ENCODE measurements at places on chromosomes 16 and 17.

GRCh38 chr17:41914358-41914766 is 4.4 kb downstream of the ACLY start:
- no peak for DNase-seq

- DNase-seq, result no peak
Observed at GRCh38 chr16:19522397-19522732, 467 bp upstream of the GDE1 start.

DNA sequence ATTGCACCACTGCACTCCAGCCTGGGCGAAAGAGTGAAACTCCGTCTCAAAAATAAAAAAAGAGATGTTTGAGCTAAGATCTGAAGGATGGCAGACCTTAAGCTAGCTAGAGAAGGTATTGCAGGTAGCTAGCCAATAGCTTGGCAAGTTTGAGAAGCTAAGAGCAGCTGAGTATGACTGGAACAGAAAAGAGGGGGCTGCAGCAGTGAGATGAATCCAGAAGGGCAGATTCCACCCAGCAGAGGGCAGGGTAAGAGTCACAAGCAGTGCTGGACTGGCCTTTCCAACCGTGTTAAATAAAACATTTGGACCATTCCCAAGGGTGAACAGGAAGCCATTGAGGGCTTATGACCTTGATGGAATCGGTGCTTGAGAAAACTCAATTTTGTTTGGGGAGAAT is 5.7 kb upstream of the PHAF1 start:
- DNase-seq, result no peak

DNA sequence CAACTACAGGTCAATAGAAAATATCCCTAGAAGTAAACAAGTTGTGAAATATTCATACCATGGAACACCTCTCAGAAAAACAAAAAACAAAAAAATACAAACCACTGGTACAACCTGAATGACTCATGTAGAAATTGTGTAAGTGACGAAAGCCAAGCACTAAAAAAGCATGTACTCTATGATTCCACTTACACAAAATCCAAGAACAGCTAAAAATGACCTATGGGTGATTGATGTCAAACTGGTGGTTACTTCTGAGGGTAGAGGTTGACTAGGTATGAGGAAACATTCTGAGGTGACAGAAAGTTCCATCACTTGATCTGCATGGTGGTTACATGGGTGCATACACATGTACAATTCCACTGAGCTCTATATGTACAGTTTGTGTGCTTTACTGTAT is 31.1 kb downstream of the DHRS7C start:
- no peak for DNase-seq

DNA sequence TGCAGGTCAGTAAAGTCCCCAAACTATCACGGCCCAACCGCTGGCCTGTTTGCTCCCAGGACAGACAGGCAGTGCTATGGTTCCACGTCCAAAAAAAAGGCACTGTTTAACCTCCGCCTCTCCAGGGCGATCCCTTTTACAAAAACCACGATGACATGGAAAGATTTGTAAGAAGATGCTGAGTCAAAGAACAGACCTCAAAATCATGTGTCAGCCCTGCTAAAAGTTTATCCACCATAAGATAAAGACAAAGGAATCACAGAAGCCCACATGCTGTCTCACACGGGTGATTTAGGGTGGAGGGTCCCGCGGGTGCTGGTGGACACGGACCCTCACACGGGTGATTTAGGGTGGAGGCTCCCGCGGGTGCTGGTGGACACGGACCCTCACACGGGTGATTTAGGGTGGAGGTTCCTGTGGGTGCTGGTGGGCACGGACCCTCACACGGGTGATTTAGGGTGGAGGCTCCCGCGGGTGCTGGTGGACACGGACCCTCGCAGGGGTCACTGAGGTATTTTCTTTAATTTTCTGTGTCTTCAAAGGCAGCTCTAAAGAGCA is 117.2 kb upstream of the METRNL start:
- DNase-seq, result no peak

GRCh38 chr17:58615768-58616659 is 75.8 kb downstream of the TEX14 start:
- DNase-seq, result no peak

DNA sequence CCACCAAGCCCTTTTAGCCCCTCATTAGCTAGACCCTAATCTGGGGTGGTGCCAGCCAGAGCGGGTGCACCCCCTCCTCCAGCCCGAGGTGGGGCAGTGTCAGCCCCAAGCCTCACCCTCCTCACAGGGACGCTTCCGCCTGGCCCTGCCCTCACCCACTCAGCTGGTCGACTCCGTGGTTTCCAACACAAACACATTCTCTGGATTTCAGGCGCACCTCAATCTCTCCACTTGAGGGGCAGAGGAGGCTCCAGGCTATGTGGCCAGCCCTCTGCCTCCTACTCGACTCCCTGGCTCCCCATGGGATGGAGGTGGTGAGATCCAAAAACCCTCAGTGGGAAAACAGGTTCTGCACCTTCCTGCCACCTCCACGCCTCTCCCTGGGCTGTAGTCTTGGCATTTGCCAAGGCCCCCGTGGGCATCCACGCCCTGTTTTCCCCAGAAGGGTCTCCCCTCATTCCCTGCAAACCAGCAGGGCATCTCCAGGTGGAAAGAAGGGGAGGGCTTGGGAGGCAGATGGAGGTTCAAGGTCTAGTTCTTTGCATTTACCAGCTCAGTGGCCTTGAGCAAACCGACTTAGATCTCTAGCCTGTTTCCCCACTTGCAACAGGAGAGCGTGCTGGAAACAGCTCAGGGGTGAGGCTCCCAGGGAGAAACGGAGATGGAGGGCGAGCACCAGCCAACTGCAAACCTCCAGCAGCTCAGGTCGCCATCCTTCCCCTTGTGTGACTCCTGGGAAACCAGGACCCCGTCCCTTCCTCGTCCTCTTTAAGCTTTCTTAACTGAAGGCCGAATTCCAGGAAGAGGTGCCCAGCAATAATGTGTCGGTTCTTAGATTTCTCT is 1.7 kb downstream of the EMP2 start:
- no peak for DNase-seq

GRCh38 chr17:60169921-60170817 is 20.4 kb downstream of the CA4 start:
- no peak for DNase-seq

DNA sequence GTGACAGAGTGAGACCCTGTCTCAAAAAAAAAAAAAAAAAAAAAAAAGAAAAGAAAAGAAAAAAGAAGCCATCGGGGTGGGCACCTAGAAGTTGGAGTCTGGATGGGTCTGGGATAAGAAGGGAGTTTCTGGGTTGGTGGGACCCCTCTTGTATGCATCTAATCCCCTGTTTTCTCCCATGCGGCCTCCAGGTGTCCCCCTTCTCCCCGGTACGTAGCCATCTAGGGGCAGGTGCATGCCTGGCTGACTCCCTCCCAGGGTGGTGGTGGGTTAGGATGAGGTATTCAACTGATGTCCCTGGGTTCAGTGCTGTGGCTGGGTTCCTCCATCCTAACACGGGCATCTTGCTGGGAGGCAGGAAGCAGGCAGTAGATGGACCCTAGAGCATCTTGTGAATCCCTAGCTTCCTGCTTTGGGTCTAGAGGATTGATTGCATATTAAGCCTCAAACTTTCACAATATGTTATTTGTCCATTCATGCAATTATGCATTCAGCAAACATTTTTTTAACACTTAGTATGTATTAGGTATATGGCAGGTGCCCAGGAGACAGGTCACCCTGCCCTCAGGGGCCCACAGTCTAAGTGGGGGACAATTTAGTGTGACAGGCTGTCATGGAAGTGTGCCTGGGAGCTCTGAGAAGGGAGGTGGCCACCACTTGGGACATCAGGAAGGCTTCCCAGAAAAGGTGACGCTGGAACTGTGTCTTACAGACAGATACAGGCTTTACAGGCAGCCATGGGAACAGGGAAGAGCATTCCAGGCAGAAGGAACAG is 13.1 kb downstream of the FMNL1 start:
- no peak for DNase-seq

DNA sequence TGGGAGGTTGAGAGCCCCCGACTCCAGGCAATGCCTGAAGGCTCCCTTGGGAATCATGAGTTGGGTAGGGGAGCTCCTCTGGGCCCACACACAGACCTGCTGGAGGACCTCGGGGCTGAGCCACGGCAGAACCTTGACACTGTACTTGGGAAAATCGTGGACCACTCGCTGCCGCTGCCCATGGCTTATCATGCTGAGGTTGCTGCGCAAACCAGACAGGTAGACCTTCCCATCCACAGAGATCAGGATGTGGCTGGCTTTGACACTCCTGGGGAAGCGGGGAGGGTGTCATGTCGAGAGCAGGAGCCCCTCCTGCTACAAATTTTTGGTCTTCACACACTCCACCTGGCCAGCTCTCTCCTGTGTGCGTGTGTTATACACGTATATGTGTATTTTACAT is 7.2 kb upstream of the LIMD2 start:
- no peak for DNase-seq

All from posterior cingulate gyrus (tissue), 11 donors.